ENCODE measurements at places on chromosomes 1 and 21. TPM values are rescaled to one million over a fixed set of nuclear protein-coding genes. Genes with fewer than 3 reads are reported as not detected.

EGLN1 gene
- 55.3 TPM for total RNA-seq

KCTD3 gene
- total RNA-seq, result 37.6 TPM

ERICH3 gene
- not detected for total RNA-seq

PRR9 gene
- not detected for total RNA-seq

COL24A1 gene
- 3.7 TPM for total RNA-seq

NGF gene
- 2.1 TPM for total RNA-seq

RAB42 gene
- total RNA-seq, result 5.7 TPM

DVL1 gene
- 44.9 TPM for total RNA-seq

OR2T35 gene
- total RNA-seq, result not detected

SPRR1A gene
- not detected for total RNA-seq

ZNF683 gene
- not detected for total RNA-seq

G0S2 gene
- total RNA-seq, result 78.8 TPM

LIN28A gene
- not detected for total RNA-seq

FCGR1A gene
- total RNA-seq, result 5.2 TPM

MATN1 gene
- total RNA-seq, result 1.6 TPM

TNNT2 gene
- total RNA-seq, result 89.2 TPM

ETNK2 gene
- total RNA-seq, result 6.8 TPM
